ENCODE measurements at places on chromosomes 4 and X. TPM values are rescaled to one million over a fixed set of nuclear protein-coding genes. Genes with fewer than 3 reads are reported as not detected.

TRO gene
- 1.9 TPM for total RNA-seq

GRCh38 chr4:159358226-159358625 is 255.3 kb downstream of the RAPGEF2 start:
- no peak overlapping the region for H3K27ac ChIP-seq
- no peak overlapping the region for H3K4me3 ChIP-seq
- no peak for DNase-seq
- H3K27me3 ChIP-seq: no peaks in the 10 kb centered on the region

- no peaks in the 10 kb centered on the region for H3K27me3 ChIP-seq
- peak overlapping the region; percentile 62 for H3K27ac ChIP-seq
- peaks cover 24% of the 10 kb centered on the region for H3K36me3 ChIP-seq
- peaks cover 66% of the 10 kb centered on the region for H3K4me1 ChIP-seq
- H3K4me3 ChIP-seq: peak overlapping the region; percentile 22
- no peak for DNase-seq
Measured at GRCh38 chrX:129783291-129783713, 3.6 kb downstream of the SASH3 start.

- DNase-seq: no peak
- H3K4me3 ChIP-seq: no peak overlapping the region
- no peaks in the 10 kb centered on the region for H3K36me3 ChIP-seq
- H3K27me3 ChIP-seq: no peaks in the 10 kb centered on the region
Measured at GRCh38 chrX:42094218-42094617, 170.9 kb upstream of the CASK start.

DNA sequence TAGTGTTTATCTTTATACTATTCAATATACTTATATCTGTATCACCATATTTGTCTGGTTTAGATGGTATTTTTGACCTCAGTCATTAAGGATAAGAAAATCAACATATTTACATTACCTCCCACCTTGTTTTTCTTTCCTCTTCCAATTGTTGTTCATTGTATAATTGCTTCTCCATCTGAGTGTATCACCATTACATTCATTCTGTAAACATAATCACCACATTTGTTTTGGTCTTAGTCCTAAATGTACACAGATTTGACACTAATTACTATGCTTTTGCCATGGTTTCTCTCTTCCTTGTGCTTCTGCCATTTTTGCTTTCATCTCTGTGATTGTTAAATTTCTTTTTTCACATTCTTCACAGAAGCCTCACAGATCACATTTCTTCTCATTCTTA is 12.7 kb downstream of the ARMCX6 start:
- no peak overlapping the region for H3K27ac ChIP-seq
- no peaks in the 10 kb centered on the region for H3K36me3 ChIP-seq
- no peak overlapping the region for H3K4me3 ChIP-seq
- H3K4me1 ChIP-seq: no peaks in the 10 kb centered on the region
